Stimulated activated CD8-positive, alpha-beta memory T cell treated with anti-CD3 and anti-CD28 coated beads, Interleukin-7, amount 100 ng/mL, for 1 hour (primary cell): ENCODE measurements at places on chromosomes 6 and 20.

DNA sequence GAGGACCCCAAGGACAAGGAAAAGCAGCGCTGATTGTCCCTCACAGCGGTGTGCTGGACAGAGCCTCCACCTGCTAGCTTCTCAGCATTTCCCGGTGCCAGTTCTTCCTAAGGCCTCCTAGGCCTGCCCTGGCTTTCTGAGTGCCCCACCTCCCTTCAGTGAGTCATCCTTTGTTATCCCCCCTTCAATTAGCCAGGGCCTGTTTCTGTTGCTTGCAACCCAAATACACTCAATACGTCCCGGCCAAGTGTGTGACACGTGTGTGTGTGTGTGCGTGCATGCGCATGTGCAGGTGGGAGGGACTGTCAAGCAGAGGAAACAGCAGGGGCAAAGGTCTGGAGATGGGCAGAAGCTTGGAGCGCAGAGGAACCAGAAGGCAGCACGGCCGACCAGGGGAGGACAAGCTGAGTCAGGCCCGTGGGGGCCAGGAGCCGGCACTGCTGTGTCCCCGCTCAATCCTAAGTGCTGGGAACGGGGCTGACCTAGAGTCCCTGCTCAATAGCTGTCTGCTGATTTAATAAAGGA lies 159.8 kb downstream of the PREX1 start:
- no peak for DNase-seq

DNA sequence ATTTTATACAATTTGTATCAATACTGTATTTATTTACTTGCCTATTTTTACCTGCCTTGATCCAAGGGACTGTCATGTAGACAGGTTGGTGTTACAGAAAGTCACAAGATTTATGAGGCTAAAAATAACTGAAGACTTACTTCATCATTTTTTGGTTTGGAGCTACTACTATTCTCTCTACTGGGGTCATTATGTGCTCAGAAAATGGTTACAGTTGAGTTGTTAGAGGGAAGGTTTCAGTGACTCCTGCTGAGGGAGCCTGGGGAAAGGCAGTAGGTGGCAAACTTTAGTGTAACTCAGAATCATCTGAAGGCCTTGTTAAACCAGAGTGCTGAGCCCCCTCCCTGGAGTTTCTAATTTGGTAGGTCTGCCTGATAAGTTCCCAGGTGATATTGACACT lies 118.8 kb downstream of the TINAG start:
- DNase-seq, result no peak

DNA sequence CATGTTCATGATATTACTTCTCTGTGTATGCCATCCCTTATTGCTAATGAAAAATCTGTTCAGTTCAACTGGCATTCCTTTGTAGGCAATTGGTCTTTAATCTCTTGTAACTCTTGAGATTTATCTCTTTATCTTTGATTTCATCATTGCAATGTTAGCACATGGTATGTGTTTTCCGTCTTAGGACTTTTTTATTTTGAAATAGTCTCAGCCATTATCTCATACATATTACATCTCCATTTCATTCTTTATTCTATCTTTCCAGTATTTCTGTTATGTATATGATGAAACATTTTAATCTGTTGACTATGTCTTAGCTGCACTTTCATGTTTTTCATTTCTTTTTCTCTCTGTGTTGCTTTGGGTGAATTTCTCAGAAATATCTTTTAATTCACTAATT lies 58.1 kb downstream of the VSTM2L start:
- no peak for DNase-seq

DNA sequence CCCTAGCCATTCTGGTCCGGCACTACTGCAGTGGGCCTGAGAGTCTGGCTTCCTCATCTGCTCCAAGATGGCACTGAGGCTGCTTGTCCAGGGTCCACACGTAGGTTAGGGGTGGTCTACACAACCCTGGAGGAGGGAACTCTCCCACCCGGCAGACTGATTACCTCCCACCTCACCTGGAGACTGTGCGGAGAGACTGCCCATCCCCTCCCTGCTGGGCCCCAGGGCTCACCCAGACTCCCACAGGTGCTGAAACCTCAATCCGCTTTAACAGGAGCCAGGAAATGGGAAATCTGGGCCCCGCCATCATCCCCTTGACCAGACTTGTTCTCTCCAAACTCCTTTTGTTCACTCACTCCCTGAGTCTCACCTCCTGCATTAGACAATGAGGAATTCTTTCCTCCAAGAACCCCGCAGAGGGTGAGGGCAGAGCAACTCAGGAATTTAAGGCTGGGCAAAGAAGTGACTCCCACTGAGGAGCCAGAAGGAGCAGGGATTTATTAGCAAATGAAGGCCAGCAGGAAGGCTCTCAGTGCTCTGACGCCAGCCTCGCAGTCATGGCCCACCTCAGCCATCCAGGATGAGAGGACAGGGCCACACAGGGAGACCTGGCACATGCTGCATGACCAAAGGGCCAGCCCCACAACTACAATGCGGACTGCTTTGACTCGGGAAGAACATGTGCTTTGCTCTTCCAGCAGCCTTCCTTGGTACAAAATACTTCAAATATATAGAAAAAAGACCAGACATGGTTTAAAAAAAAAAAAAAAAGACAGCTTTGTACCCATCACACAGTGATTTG lies 53.0 kb downstream of the CDK5RAP1 start:
- DNase-seq, result no peak

- DNase-seq, result no peak
Measured at GRCh38 chr6:1858859-1859258, 249.1 kb downstream of the FOXC1 start.

DNA sequence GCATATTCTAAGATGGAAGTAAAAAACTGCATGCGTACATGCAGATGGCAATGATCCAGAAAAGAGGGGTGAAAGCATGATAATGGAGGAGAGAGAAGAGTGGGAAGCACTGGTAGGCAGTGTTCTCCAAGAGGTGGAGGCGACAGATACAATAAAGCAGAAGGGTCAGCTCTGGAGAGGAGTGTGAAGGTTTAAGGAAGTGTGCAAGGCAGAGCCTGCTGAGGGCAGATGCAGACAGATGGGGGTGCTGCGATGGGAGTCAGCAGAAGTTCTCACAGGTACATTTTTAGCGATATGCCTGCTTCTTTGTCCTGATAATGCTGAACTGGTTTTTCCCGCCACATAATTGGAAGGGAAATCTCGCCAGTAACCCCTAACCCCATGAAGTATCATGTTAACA lies 81.1 kb upstream of the C6orf118 start:
- DNase-seq, result no peak
